Activated T-helper 1 cell treated with anti-CD3 and anti-CD28 coated beads, Interleukin-2, amount 50 U/mL, for 16 hours (primary cell): ENCODE measurements at places on chromosomes 6 and 20.

GRCh38 chr20:34843421-34843820 lies 18.0 kb upstream of the NCOA6 start:
- no peak for DNase-seq

GRCh38 chr6:128723667-128724066 lies 159.3 kb upstream of the LAMA2 start:
- DNase-seq, result no peak

GRCh38 chr6:93165850-93166430 lies 253.4 kb downstream of the EPHA7 start:
- DNase-seq, result no peak

GRCh38 chr6:140590641-140591040 lies 1216.2 kb upstream of the CITED2 start:
- DNase-seq, result no peak

DNA sequence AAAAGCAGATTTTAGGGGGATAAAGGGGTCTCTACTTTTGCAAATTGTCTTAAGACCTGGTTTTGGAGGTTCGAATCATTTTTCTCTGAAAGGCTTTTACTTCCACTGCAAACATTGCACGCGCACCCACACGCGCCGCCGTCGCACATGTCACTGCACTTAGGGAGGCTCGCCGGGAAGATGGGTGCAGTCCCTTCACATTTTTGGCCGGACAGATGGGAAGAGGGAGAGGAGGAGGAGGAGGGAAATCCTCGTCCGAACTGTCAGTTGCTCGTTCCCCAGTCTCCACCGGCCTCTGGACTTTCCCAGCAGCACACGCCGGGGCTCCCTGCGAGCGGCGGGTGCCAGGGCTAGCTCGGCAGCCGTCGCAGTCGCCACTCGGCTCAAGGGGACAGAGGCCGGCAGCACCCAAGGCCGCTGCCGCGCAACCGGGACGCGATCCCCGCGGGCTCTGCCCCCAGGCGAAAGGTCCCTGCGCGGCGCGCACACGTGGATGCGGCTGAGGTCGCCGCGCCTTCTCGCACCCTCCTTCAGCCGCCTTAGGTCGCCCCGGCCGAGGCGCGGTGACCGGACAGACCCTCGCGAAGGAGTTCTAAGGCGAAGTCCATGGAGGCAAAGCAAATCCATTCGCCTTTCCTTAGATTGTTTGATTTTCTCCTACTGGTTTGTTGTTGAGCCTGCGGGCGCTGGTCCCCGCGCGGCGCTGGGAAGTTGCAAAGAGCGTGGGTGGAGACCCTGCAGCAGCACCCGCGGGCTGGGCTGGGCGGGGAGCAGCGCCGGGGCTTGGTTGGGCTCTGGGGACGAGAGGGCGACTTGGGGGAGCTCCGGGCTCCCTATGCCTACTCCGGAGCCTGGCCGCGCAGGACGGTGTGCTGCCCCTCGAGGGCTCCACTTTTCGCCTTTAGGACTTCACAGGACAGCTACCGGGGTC lies 1.2 kb downstream of the MYB start:
- peak; percentile 24 for DNase-seq

- DNase-seq, result no peak
These were observed 50.5 kb downstream of the MCUR1 start for GRCh38 chr6:13763740-13764381.

- no peak for DNase-seq
These were observed 889.1 kb upstream of the MAP3K7 start for GRCh38 chr6:91476000-91476399.

GRCh38 chr20:9409352-9409751 lies 105.0 kb upstream of the LAMP5 start:
- no peak for DNase-seq

DNA sequence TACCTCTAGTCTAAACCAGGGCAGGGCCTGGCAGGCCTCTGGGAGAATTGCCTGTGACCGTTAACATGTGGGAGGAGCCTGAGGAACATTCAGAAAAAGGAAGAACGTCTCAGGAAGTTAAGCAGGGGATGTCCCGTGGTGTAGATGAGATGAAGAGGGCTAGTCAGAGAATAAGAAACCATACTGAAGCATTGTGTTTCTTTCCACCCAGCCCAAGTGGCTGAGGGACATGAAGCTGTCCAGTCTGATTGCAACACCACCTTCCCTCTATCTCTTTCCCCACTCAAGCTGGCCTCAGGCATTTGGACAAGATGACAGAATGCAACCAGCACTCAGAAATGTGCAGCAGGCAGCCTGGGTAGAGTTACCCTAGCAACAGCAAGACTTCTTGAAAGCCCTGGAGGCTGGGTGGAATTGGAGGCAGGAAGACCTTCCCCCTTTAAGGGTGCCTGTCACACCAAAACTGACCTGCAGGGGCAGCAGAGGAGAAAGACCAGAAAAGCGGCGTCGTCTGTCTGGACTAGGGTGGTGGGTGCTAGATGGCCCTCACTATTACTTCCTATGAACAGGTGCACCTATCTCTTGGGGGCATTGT lies 186.1 kb downstream of the UNC5CL start:
- no peak for DNase-seq

- no peak for DNase-seq
These were observed 77.9 kb downstream of the FKBP5 start for GRCh38 chr6:35610830-35611229.

GRCh38 chr6:170366248-170366960 lies 59.8 kb downstream of the FAM120B start:
- no peak for DNase-seq

- no peak for DNase-seq
These were observed 96.2 kb downstream of the JARID2 start for GRCh38 chr6:15342114-15342513.

- DNase-seq, result no peak
These were observed 124.3 kb downstream of the MYLK4 start for GRCh38 chr6:2626401-2626800.

- DNase-seq, result no peak
These were observed 188.1 kb downstream of the UST start for GRCh38 chr6:148934961-148935360.
